ENCODE measurements at places on chromosomes 12 and 14.

DNA sequence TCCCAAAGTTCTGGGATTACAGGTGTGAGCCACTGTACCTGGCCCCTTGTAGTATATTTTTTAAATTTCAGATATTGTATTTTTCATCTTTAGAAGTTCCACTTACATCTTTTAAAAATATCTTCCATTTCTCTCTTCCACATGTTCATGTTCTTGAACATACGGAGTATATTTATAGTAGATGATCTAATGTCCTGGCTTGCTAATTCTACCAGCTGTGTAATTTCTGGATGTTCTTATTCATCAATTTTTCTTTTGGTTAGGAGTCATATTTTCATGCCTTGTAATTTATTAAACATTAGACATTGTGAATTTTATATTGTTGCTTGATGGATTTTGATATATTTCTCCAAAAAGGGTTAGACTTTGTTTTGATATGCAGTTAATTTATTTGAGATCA, 30.8 kb downstream of the NTN4 start:
- no peak for DNase-seq

GRCh38 chr14:105015905-105016304, 5.0 kb downstream of the CDCA4 start:
- DNase-seq = no peak

DNA sequence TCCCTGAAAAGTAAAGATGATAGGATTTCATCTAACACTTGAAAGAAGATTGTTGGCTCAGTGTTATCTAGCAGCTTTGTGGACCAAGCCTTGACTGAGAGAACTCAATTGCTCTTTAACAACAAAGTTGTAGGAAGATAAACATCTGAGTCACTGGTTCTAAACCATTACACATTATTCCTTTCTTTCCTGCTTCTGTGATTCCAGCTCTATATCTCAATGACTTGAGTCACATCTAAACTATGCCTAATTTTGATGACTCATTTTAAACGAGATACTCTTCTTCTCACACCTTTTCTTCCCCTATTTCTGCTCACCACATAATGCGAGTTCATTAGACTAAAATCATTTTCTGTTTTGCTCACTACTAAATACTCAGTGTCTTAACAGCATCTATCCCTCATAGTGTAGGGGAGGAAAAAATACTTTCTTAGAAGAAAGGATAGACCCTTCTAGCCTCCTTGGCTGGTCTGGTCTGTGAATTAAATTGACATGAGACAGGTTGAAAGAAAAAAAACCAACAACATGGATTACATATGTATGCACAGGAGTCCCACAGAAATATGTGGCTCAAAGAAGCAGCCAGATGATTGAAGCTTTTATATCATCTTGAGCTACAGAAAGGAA, 201.4 kb downstream of the C12orf50 start:
- no peak for DNase-seq

DNA sequence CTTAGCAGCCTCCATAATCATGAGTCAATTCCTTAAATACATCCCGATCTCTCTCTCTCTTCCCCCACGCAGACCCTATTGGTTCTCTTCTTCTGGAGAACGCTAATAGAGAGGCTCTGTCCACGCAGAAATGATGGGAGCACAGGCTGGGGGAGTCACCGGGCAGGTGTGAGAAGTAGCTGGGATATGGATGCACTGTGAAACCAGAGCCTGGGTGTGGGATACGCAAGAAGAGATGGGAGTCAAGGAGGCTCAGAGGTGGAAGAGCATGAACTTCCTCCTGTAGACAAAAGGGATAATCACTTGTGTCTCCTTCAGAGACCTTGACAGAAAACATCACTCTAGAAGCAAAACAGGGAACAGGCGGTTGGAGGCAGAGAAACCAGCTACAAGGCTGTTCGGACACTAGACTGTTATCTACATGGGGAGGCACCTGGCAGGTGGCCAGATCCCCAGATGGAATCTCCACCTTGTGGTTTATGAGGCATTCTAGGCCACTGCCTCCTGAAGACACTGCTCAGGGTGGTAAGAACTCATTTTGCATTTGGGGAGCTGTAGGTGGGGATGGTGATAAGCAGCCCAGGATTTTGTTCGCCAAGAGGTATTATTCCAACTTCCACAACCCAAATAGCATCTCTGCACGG, 7.2 kb upstream of the SELPLG start:
- DNase-seq = no peak

DNA sequence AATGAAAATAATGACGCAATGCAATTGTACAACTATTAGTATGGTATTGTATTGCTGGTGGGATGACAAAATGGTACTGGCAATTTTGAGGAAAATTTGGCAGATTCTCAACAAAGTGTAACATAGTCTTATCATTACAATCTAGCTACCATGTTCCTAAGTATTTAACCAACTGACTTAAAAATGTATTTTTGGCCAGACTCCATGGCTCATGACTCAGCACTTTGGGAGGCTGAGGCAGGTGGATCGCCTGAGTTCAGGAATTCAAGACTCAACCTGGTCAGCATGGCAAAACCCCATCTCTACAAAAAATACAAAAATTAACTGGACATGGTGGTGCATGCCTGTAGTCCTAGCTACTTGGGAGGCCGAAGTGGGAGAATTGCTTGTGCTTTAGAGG, 1409.5 kb downstream of the AACS start:
- no peak for DNase-seq

- DNase-seq = no peak
These were observed 23.2 kb upstream of the C12orf76 start for GRCh38 chr12:110071504-110071903.

DNA sequence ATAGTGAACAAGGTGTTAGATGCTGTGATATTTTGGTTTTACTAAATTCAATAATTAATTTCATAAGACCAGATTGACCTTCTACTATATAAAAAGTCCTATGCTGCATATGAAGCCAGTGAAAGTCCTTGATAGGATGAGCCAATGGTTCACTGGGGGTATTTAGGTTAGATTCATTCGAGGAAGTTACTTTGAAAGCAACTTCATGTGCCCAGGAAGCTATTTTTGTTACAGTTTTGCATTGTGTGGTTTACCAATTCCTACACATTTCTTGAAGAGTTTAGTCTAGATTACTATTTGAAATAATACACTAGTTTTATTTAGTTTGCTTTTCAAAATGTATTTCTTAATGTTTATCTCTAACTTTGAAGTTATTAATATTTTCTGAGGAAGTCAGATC, 58.5 kb upstream of the RMST start:
- DNase-seq = no peak

DNA sequence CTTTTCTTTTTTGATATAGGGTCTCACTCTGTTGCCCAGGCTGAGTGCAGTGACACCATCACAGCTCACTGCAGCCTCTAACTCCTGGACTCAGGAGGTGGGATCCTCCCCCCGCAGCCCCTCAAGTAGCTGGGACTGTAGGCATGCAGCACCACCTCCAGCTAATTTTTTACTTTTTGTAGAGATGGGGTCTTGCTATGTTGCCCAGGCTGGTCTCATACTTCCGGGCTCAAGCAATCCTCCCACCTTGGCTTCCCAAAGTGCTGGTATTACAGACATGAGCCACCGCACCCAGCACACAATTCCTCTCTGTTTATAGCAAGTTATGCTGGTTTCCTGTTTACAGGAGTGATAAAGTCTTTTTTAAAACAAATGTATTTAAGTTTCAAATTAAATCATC, 39.5 kb upstream of the HIF1A start:
- DNase-seq = no peak

- DNase-seq = no peak
These were observed 10.7 kb downstream of the TCTN2 start for GRCh38 chr12:123681605-123682004.

DNA sequence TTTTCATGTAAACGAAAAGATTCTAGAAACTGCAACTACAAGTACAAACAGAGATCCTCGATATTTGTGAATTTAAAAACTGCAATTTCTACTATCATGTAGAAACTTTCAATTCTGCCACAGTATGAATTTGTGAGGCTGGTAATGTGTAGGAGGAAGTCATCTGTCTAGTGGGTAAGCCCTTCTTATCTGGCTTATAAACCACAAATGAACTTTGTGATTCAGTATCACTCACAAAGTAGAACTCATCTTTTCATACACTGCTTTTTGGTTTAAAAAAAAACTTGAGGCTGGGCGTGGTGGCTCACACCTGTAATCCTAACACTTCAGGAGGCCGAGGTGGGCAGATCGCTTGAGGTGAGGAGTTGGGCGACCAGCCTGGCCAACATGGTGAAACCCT, 20.7 kb downstream of the GTF2A1 start:
- no peak for DNase-seq

- DNase-seq = no peak
These were observed 165.4 kb upstream of the TMEM260 start for GRCh38 chr14:56414236-56414635.

DNA sequence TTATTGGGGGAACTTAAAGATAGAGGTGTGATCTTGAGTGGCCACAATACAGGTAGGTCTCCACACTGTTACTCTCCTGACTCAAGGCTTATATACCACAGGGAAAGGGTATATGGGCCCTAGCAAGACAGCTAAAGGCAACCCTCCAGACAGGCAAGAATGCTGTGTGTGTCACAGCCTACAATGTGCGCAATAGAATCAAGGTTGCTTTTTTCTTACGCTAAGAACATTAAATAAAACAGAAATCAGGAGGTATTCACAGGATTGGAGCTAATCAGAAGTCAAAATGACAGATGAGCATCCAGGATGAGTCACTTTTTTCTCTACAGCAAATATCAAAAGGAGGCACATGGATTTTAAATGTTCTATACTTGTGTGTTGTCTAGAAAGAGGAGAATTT, 1797.9 kb upstream of the SEL1L start:
- DNase-seq = no peak

DNA sequence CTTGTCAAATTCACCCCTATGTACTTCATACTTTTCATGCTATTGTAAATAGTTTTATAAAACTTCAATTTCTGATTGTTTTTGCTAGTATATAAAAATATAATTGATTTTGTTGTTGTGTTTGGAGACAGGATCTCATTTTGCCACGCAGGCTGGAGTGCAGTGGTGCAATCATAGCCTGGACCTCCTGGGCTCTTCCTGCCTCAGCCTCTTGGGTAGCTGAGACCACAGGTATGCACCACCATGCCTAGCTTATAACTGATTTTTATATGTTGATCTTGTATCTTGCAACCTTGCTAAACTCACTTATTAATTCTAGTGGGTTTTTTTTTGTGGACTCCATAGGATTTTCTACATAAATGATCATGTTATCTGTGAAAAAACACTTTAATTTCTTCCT, 23.5 kb downstream of the ATP5MC2 start:
- no peak for DNase-seq

DNA sequence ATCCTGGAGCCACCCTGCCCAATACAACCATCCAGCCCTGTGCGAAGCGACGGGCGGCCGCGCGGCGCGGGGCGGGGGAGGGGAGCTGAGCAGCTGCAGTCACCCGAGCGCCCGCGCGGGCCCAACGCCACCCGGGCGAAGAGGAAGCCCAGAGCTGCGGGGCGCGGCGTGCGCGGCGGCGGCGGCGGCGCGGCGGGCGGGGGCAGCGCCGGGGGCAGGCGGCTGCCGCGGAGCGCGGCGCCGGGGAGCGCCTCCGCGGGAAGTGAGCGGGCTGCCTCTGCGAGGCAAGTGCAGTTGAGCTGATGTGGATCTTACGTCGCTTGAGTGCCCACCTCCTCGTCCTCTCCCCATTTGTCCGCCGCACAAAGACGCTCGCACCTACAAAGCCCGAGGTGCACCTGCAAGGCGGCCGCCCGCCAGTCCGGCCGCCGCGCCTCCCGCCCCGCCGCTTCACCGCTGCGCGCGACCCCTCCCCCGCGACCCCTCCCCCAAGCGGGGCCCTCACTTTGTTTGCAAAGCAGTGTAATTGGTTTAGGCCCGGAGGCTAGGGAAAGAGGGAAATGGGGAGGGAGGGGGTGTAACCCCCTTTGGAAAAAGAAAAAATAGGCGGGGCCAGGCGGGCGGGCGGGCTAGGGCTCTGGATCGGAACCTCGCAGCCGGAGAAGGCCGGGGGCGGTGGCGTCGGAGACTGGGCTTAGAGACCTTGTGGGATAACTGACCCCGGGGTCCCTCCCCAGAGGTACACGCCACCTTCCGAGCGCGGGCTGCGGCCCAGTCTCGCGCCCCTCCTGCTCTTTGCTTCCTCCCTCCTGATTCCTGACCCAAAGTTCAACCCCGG, at the start of the genes FOXA1 and TTC6:
FOXA1 (minus strand) TSS at position 279 of the 838 bp plus-strand sequence; CDS start at position 2, 277 bp downstream.
TTC6 (plus strand) TSS at position 659 of the 838 bp plus-strand sequence. CDS start 26,436 bp downstream, outside the sequence.
- DNase-seq = peak; percentile 100

GRCh38 chr12:104743202-104743580, 214.9 kb downstream of the SLC41A2 start:
- no peak for DNase-seq

GRCh38 chr14:105092171-105093037, 27.2 kb upstream of the GPR132 start:
- DNase-seq = no peak
